ENCODE measurements at places on chromosomes 2 and 18.
A peak's percentile ranks its signal among the peaks of the same experiment; 100 is the strongest.

- DNase-seq = peak; percentile 45
Observed at GRCh38 chr2:157337978-157338377, 12.4 kb upstream of the ERMN start.

DNA sequence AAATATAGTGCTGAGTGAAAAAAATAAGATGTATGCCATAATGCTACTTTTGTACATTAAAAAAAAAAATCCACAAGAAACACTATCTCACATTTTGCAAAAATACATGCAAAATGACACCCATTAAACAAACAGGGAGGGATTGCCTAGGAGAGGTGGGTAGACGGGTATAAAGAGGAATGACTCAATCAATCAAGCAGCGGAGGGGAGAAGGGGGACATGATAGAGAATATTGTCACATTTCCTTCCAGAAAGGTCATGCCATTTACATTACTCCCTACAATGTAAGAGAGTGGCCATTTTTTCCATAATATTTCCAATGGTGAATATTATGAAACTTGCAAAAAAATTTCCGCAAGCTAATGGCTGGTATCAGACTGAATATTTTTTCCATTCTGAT, 542.3 kb upstream of the TNP1 start:
- DNase-seq = no peak

DNA sequence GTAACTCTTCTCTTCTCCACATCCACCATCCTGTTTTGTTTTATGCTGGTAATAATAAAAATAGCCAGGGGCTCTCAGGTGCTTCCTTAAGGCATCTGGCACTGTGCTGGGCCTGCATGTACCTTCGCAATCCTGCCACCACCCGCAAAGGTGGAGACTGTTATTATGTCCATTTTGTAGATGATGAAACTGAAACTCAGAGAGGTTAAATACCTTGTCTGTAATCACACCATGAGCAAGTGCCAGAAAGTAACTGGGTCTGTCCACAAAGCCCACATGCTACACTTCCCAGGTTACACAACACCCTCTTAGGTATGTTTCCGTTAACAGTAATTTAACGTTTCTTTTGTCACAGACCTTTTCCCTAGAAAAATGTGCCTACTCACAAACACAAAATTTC, 27.0 kb downstream of the NRP2 start:
- DNase-seq = no peak

DNA sequence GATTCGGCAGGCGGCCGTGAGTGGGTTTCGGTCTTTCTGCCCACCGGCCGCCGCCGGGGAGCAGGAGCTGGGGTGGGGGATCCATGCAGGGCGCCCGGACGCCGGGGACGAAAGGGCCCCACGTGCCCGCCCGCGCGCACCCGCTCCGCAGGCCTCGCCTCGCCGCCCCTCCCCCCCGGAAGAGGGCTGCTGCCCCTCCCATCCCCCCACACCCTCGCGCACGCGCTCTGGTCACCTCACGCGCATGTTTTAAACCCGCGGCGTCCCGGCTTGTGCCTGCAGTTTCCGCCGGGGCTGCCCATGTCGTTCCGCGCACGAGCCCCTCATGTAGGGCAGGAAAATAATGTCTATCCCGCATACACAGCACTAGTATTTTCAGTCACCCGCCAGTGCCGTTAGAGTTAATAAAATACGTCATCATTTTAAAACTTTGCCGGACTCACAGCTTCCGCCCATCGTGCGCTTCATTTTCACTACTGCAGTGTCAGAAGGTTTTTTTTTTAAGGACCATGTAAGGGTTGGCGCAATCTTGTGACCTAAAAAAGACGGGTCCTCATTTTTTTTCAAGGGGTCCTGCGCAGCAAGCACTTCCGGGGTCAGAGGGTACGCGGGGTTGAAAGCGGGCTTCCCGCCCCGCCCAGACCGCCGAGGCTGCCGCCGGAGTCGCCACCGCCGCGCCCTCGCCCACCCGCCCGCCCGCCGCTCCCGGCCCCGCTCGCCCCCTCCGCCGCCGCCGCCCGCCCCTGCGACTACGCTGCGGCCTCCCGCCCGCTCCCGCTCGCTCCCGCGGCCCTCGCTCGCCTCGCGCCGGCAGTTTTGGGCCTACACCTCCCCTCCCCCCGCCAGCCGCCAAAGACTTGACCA, at the start of gene PCBP1:
PCBP1 (plus strand) TSS at position 640 of the 864 bp plus-strand sequence. CDS start 267 bp downstream, outside the sequence.
- peak; percentile 99 for DNase-seq

DNA sequence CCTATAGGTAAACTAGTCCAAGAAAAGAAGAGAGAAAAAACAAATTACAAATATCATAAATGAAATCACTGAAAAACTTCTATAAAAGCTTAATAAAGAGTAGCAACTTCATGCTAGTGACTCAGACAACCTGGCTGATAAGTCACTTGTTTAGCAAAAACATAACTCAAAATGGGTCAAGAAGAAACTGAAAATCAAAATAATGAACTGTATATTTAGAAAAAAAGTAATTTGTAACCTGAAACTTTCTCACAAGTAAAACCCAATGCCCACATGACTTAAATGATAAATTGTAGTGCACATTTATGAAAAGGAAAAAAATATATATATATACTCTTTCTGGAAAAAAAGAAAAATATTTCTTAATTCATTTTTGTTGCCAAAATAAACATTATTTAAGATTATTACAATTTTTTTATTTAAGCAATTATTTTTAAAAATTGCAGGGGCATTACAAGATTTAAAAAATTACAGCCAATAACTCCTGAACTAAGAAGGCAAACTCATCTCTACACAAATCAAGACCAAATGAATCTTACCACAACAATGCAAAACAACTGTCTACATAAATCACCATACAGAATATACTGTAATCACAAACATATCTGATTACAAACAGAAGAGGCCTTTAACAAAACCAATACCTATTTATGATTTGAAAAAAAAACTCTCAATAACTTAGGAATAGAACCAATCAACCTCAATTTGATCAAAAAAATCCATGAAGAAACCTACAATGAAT, 406.3 kb downstream of the CDH7 start:
- DNase-seq = no peak

DNA sequence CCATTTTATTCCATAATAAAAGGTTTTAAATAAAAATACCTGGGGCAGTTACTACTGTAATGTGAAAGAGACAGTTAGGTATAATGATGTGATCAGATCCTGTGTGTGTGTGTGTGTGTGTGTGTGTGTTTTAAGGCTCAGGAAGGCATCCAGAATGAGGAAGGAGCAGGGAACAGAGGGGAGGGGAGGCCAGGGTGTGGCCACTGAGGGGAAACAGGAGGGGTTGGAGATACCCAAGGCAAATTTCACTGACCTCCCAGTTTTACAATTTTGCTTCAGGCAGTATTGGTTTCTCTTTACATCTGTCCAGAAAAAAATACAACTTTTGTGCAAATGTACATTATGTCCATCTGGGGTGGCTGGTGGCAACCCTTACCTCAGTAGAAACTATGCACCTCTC, 163.5 kb upstream of the FBXO11 start:
- no peak for DNase-seq

- no peak for DNase-seq
Observed at GRCh38 chr2:37203708-37204107, 7.4 kb downstream of the CEBPZOS start.

DNA sequence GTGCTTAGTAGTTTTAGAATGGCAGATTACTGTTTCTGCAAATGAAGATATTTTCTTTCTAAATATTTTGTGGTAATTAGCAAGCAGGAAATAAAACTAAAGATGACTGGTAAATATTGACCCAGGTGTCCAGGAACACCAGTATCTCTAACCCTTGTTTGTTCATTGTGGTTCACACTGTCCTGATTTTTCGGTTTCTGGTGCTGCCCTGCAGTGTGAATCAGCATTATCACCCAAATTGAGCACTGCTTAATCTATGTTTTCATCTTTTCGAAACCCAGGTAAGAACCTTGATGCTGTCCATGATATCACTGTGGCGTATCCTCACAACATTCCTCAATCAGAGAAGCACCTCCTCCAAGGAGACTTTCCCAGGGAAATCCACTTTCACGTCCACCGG, 167.4 kb downstream of the CAPN13 start:
- no peak for DNase-seq

GRCh38 chr2:172205292-172205691, 102.6 kb upstream of the DLX2 start:
- DNase-seq = no peak

- peak; percentile 38 for DNase-seq
Observed at GRCh38 chr18:9094307-9095226, 7.9 kb upstream of the NDUFV2 start.

GRCh38 chr2:96264656-96265348, 995 bp downstream of the TMEM127 start:
- peak; percentile 27 for DNase-seq

DNA sequence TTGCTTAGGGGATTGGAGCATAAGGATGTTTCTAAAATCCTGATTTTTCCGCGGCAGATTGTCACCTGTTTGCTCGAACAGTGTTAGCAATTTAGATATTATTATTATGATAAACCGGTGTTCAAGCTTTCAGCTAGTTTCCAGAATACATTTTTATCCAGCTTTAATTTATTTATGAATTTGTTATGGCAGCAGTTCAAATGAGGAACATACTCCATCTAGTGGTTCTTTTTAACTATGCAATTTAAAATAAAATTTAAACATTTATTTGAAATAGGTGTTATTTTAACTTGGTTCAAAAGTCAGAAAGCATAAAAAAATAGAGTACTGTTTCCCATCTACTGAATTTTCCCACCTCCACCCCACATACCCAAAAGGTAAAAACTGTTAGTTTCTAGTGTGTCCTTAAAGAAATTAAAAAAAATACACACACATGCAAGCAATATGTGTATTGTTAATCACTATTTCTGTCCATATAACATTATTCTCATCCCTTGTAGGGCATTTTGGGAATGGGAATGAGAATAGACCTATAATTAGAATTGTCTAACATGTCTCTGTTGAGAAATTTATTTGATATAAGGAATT, 23.2 kb downstream of the ACOXL start:
- no peak for DNase-seq

GRCh38 chr2:231347081-231347480, 48.4 kb upstream of the B3GNT7 start:
- no peak for DNase-seq

DNA sequence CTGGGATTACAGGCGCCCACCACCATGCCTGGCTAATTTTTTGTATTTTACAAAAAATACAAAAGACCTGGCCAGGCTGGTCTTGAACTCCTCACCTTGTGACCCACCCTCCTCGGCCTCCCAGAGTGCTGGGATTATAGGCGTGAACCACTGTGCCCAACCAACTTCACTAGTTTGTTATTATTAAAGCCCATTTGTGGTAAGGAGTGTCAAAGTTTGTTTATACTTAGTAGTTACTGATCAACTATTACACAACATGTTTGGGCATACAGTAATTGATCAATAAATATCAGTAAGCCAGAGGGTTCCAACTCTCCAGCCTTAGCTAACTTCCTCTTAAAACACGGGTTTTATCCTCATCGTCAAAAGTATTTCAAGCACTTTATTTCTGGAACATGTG, 67.5 kb upstream of the ZNG1B start:
- no peak for DNase-seq

- DNase-seq = peak; percentile 67
Observed at GRCh38 chr2:9656270-9656766, 25.5 kb upstream of the YWHAQ start.

- DNase-seq = peak; percentile 60
Observed at GRCh38 chr2:190781604-190782198, 98.9 kb upstream of the GLS start.

GRCh38 chr2:67412424-67412823, 15.3 kb downstream of the ETAA1 start:
- no peak for DNase-seq
